Stromal cell of bone marrow (primary cell): ENCODE measurements at places on chromosomes 1 and 21.

- no peak for DNase-seq
These were observed 56.7 kb upstream of the CD1D start for GRCh38 chr1:158124034-158124433.

GRCh38 chr1:151197863-151198253 is 494 bp upstream of the PIP5K1A start:
- DNase-seq, result no peak

DNA sequence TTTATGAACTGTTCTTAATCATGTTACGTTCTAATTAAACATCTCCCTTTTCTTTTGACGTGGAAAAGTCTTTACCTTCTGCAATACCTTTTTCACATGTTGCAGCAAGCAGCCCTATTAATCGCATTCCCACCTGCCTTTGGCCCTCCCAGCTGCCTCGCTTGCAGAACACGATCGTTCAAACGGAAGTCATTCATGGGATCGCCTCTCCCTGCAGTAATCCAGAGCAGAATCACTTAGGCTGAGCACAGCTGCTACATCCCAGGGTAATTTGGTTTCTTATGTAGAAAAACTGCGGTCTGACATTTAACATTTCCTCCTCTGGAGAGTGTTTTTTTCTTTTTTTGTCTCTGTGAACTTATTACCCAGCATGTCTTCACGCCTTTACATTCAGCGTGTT is 206.3 kb downstream of the KIF26B start:
- no peak for DNase-seq

GRCh38 chr1:41812453-41812852 is 106.3 kb downstream of the HIVEP3 start:
- DNase-seq, result no peak

DNA sequence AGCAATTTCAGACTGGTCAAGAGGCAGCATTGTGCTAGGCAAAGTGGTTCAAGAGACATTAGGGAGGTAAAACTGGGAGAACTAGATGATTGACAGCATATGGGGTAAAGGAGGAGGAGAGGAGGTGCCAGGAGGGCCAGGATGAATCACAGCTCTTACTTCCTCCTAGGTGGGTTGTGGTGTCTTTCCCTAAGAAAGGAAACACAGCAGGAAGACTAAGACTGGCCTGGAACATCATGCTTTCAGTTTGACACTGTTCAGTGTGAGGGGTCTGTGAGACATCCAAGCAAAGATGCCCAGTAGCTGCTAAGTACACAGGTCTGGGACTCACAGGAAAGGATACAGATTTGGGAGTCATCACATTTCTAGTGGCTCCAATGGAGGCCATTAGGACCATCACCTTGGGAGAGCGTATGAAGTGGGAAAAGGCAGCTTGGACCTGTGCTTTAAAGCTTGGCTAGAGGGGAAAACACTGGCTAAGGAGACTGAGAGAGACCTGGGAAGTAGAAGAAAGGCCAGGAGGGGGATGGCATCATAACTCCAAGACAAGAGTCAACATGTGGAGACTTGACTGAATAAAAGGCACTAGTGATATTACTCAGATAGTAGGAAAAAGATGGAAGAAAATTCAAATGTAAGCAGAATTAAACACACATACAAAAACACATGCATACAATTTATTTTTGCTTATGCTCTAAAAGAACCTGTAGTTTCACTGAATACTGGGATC is 17.3 kb downstream of the CD58 start:
- no peak for DNase-seq
